ENCODE measurements at places on chromosomes 16 and 17.

DNA sequence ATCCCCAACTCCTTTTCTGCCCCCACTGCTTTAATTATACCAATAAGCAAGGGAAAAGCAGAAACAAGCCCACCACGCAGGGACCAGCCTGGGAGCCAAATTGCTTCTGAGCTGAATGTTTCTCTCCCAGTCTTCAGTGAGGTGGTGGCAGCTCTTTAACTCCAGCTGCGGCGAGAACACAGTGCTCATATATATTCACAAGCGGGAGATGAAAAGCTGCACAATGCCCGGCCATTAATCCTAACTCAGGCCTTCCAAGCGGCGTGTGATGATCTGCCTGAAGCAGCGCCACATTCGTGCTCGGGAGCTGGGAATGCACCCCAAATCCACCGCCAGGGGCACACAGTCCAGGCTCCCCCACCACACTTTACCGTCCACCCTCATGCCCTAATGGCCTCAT, 203.7 kb upstream of the SDK2 start:
- no peak for DNase-seq

DNA sequence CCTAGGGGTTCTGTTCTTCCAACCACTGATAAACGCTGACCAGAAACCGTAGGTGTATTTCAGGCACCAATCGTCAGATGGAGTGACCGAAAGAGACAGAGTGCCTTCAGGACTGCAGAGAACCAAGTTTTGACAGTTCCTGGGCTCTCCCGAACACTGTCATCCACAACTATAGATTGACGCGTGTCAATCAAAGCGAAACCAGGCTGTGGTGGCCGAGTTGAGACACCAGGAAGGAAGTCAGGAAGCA, 11.9 kb upstream of the AURKB start:
- DNase-seq: no peak

DNA sequence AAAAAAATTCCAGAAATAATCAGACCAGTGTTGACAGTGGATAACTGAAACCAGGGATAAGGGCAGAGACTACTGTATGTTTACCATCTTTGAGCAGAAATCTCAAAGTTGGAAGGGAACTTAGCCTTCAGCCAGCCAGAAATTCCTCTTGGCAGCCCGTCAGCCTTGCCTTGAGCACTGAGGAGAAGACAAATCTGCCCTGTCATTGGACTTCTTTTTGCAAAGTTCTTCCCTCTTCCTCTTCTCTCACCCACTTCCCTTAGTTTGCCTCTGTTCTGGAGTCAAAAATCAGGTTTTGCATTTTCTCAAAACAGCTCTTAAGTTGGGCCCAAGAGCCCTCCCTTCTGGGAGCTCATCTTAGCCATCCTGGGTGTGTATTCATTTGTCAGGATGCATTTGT, 6.2 kb downstream of the TUFM start:
- no peak for DNase-seq

GRCh38 chr17:10031127-10031526, 126.1 kb upstream of the RCVRN start:
- no peak for DNase-seq

DNA sequence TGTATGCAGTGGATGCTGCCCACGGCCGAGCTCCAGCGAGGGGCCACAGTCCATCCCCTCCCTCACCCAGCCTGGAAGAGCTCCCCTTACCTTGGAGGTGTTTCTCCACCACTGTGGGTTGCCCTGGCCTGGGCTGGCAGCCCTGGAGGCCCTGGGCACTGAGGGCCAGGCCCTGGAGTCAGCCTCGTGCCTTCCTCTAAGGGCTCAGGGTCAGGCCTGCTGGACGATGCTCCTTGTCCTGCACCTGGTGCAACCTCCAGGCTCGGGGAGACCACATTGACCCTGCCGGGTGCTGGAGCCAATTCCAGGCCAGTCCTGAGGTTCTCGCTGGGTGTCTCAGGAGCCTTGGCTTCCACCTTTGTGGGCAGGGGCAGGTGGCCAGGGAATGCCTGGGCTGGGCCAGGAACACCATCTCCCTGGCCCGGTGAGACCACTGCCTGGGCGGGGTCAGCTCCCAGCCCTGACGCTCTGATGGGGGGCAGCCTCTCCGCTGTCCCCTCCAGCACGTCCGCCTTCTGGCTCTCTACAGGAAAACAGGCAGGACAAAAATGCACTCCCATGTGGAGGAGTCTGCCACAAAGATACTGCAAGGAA, 10.4 kb downstream of the MYLK3 start:
- no peak for DNase-seq

- no peak for DNase-seq
Measured at GRCh38 chr17:42577140-42577531, 393 bp downstream of the PSMC3IP start.

GRCh38 chr17:42512733-42513251, 23.2 kb upstream of the NAGLU start:
- DNase-seq: no peak

- DNase-seq: no peak
Measured at GRCh38 chr16:56225017-56225742, 33.9 kb downstream of the GNAO1 start.

DNA sequence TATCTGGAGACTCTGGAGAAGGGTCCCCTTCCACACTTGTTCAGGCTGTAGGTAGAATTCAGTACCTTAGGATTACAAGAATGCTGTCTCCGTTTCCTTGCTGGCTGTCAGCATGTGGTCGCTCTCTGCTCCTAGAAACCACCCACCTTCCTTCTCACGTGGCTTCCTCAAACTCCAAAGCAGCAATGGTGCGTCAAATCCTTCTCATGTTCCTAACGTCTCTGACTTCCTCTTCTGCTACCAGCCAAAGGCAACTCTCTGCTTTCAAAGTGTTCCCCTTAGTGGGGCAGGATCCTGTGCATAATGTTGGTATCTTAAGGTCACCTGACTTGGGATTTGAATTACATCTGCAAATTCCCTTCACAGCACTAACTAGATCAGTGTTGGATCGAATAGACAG, 30.9 kb upstream of the DYNLRB2 start:
- DNase-seq: no peak

GRCh38 chr17:17824119-17824782, 12.5 kb downstream of the SREBF1 start:
- DNase-seq: no peak

- DNase-seq: peak; percentile 37
Measured at GRCh38 chr17:38871247-38872015, 1.6 kb downstream of the LASP1 start.

DNA sequence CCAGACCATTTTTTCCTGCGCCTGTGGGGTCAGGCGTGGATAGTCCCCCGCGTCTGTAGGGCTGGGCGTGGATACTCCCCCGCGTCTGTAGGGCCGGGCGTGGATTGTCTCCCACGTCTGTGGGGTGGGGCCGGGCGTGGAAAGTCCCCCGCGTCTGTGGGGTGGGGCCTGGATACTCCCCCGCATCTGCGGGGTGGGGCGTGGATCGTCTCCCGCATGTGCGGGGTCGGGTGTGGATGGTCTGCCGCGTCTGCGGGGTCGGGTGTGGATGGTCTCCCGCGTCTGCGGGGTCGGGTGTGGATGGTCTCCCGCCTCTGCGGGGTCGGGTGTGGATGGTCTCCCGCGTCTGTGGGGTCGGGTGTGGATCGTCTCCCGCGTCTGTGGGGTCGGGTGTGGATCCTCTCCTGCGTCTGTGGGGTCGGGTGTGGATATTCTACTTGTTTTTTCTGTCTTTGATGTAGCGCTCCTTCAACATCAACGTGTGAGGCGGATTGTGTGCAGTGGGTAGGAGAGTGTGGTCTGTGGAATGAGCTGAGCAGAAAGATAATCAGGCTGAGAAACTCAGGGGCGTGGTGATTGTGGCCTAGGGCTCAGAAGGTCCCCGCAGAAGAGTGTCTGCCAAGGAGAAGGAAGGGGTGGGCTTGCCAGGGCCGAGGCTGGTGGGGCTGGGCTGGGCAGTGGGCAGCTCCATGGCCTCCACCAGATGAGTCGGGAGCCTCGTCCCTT, 3.2 kb downstream of the GNPTG start:
- DNase-seq: no peak

DNA sequence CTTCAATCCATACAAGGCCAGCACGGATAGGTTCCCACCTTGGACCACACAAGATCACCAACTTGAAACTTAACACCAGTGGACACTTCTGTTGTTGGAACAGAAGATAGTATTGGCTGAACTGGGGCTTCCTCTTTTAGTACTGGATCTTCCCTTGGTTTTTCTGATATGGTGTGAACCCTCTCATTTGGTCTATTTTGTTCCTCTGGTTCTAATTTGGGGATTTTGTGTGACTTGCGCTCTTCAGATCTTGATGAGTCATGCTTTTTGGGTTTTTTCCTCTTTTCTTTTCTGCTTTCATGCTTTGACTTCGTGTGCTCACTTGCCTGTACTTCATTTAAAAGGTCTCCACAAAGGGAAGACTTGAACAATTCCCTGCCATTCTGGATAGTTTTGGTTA, 39.0 kb downstream of the SOST start:
- DNase-seq: no peak

DNA sequence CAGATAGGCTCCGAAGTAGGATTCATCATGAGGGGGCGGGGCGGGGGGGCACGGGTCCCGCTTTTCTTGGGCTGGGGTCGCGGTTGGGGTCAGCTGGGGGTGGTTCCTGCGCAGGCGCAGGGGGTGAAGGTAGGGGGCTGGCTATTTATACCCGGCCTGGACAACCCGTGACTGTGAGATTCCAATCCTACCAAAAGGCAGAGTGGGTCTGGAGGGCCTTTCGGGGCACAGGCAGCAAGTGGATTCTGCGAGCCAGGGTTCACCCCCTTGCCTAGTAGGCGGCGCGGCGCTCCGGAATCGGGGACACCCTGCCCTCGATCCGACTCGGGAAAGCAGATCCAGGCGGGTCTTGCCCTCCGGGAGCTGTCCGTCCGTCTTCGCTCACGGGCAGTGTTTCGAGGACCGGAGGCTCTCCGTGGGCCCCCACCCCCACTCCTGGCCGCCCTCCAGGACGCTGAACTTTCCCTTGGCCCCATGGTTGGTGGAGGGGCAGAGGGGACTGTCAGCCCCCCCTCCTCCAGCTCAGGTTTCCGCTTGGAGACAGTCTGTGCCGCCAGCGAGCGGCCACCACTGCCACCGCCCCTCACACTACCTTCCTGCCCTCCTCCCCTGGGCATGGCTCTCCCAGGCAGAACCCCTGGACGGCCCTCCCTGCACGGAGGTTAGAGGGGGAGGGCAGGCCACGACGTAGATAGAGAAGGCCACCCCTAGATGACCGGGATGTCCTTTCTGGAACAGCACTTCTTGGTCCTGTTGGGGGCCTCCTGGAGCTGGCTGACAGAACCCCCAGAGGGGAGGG, 634 bp downstream of the SLC2A4 start:
- DNase-seq: no peak

GRCh38 chr16:88570691-88571092, 489 bp downstream of the ZC3H18 start:
- DNase-seq: peak; percentile 31

GRCh38 chr16:49622084-49622390, 233.9 kb downstream of the ZNF423 start:
- DNase-seq: no peak

GRCh38 chr16:86319585-86320236, 190.6 kb upstream of the FOXF1 start:
- DNase-seq: no peak

- DNase-seq: no peak
Measured at GRCh38 chr17:49197346-49197998, 12.9 kb downstream of the GNGT2 start.

GRCh38 chr16:3487521-3488410, 7.5 kb downstream of the C16orf90 start:
- DNase-seq: no peak

GRCh38 chr17:46940692-46941404, 17.9 kb downstream of the GOSR2 start:
- peak; percentile 46 for DNase-seq

DNA sequence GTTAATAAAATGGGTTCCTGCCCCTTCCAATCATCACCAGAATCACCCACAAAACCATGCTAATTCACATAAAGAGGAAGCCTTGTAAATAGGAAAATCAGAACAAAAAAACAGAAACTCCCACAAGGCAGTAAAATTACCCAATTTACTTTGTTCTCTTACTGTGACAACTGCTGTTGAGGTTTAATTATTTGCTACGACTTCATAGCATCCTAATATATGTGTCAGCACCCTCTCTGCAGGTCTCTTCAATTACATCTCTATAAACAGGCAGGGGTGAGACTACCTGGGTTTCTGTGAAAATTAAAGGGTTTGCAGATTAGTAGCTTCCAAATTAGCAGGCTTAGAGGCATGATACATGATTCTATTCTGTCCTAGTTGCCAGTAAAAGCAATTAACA, 2.7 kb downstream of the WDR59 start:
- no peak for DNase-seq

DNA sequence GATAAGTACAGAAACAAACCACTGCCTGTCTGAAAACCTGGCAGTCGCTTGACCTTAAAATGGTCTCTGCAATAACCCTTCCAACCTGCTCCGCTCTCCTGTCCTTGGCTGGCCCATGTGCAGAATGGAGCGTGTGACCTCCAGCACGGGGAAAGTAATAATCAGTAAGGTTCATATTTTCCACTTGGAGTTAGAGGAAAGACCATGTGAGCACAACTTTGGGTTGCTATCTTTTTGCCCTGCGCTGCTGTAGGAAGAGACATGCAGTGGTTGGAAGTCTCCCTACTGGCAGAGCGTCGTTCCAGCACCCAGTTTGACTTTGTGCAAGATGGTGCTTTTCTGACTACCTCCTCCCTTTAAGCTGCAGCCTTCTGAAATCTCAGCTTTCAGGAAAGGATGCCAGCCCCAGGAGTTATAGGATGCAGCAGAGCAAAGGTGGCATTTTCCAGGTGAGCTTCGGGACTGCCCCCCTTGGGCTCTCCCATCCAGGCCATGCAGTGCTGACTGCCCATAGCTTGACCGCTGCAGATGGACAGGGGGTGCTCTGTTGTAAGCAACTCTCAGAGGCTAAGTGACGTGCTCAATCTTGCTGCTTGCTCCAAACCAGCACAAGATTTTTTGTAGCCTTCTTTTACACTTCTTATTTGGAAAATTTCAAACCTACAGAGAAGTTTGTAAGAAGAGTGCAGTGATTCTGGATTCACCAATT, 110.7 kb upstream of the NOL11 start:
- DNase-seq: no peak

- no peak for DNase-seq
Measured at GRCh38 chr16:58508671-58509251, 6.6 kb upstream of the SETD6 start.

DNA sequence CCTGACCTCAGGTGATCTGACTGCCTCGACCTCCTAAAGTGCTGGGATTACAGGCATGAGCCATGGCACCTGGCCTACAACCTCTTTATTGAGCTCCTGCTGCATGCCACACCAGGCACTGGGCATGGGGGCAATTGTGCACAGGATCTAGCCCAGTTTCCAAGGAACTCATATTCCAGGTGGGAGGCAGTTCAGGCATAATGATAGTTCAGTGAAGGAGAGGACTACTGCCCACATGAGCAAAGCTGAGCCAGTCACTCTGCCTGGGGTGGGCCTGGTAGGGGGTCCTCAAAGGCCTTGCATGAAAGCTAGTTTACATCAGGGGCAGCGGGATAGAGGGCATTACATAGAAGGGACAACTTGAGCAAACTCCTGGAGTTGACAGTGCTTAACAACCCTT, 2.6 kb upstream of the HCRT start:
- no peak for DNase-seq

- DNase-seq: no peak
Measured at GRCh38 chr17:77782201-77782600, 176.3 kb upstream of the TNRC6C start.

Measured in stimulated activated CD4-positive, alpha-beta T cell treated with anti-CD3 and anti-CD28 coated beads, Interleukin-15, amount 100 ng/mL, for 1 hour (primary cell).